Tongue (tissue), 3 donors: ENCODE measurements at places on chromosomes 5 and 9. TPM values are rescaled to one million over a fixed set of nuclear protein-coding genes. Genes with fewer than 3 reads are reported as not detected.

DNA sequence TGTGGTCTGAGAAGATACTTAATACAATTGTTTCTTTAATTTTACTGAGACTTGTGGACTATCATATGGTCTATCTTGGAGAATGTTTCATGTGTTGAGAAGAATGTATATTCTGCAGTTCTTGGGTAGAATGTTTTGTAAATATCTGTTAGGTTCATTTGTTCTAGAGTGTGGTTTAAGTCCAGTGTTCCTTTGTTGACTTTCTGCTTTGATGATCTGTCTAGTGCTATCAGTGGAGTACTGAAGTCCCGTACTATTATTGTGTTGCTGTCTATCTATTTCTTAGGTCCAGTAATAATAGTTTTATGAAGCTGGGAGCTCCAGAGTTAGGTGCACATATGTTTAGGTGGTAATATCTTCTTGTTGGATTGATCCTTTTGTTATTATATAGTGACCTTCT is 36.1 kb downstream of the IQGAP2 start:
- no peak for DNase-seq

- DNase-seq = no peak
Observed at GRCh38 chr5:154053468-154053867, 14.7 kb downstream of the MFAP3 start.

DNA sequence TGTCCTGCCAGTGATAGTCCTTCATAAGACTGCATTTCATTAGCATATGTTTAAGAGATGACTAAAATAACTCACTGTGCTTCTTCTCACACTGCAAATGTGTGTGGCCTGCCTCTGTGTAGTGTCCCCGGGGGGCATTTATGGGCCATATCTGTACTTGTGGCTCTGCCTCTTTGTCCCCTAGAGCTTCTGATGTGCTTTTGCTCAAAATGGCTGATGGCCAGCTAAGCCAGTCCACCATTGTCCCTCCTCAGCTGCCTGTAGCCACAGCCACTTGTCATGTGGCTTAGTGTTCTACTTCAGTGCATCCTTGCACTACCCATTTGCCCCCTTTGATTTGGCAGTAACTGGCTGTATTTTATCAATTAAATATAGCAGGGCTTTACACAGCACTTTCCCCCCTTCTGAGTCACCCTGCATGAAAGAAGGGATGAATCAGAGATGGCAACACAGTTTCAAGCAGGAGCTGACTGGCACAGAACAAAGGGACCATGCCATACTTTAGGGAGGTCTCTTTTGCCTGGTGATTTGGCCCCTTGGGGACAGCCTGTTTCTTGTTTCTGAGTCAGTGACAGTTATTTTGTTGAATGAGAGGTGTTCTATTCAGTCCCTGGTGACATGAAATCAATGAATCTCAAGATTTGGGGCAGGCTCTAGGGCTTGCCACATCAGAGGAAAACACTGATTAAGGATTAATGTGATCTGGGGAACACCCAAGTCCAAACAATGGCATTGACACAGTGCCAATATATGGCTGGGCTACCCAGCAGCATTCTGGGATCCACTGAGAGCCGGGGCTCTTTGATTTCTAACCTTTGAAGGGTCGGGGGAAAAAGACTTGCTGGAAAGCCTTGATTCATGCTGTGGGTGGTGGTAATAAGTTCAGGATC is 245.5 kb downstream of the SMARCA2 start:
- no peak for DNase-seq

DNA sequence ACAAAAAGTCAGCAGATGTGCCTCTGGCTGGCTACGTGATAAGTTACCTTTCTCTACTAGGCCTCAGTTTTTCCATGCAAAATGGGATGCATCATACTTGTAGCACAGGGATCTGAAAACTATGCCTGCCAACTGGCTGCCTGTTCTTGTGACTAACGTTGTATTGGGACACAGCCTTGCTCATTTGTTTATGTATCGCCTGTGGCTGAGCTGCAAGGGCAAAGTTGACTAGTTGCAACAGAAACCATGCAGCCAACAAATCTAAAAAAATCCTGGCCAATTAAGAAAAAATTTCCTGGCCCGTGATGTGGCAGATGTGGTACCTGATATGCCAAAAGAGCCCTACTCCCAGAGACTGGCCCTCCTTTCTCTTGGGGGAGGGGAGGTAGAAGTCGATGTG is 131.3 kb downstream of the SEC61B start:
- no peak for DNase-seq

DNA sequence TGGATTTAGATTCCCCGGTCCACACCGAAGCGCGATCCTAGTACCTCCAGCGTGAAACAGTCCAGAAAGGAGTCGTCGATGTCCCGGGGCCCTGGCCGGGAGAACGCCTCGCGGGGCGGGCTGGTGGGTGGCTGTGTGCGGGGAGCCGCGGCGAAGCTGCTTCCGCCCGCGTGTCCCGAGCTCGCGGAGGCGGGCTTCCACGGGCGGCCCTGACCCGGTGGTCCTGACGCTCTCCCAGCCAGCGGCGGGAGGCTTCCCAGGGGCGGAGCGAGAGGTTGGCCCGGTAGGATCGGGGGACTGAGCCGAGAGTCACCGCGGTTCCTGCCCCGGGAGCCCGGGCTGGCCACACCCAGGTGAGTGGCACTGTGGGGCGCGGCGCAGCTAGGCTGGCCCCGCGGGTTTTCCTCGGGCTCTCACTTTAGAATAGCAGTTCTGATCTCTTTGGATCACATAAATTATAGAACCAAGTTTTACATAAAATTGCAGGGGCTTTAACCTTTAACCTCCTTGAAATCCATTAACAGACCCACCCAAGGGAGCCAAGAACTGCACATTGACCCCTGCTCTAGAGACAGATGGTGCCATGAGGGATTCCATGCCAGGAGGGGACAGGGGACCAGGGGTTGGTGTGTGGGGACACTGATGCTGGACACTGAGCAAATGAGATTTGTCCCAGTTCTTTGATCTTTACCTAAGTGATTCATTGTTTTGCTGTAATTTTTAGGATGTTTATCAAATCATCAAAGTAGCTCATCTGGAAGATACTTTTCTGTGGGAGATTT is 29.2 kb upstream of the IL31RA start:
- DNase-seq = peak; percentile 28

DNA sequence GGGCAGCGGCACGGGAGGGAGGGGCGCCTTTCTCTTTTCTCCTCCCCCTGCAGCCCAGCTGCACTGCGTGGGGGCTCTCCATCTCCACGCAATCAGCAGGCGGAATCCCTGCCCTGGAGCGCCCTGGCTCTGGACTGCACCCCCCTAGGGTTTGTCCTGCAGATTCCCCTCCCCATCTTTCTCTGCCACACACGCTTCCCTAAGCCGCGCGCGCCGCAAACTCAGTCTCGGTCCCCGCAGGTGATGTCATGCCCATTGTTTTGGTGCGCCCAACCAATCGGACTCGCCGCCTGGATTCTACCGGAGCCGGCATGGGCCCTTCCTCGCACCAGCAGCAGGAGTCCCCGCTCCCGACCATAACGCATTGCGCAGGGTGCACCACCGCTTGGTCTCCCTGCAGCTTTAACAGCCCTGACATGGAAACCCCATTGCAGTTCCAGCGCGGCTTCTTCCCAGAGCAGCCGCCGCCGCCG is at the start of gene KCNN2:
Gene KCNN2 (plus strand): TSS at position 347 of the 473 bp plus-strand sequence. CDS start 70 bp downstream, at position 417.
- DNase-seq = peak; percentile 87

- DNase-seq = no peak
Observed at GRCh38 chr9:111952559-111952958, 55.9 kb downstream of the UGCG start.

DNA sequence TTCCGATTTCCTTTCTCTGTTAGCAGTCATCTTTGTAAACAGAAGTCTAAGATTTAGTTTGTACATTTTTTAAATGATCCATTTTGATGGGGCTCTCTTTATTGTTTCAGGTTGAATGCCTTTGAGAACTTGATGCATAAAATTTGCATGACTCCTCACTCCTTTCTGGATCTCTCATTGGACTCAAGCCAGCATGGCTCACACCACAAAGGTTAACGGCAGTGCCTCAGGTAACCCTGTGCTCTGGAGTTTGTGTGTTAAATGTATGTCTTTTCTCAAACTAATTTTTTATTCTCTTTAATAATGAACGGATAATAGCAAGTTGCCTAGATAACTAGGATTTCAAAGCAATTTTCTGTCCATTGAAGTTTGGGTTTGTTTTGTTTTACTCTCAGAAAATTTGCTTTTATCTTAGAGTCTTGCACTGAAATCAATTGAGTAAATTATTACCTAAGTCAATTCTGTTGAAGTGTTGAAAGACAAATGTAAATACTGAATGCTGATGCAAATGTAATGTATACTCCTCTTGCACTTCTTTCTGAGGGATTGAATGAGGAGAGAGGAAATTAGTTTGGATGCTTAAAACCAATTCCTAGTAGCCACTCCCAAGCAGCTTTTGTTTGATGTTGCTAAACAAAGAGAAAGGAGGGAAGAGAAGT is 164.6 kb upstream of the DMRT1 start:
- no peak for DNase-seq

- DNase-seq = no peak
Observed at GRCh38 chr9:78188594-78188993, 47.3 kb upstream of the CEP78 start.

ZNF366 gene
- 3.9 TPM for total RNA-seq

HTR4 gene
- total RNA-seq = not detected

MARVELD2 gene
- 3.2 TPM for total RNA-seq

CTXN3 gene
- 4.6 TPM for total RNA-seq

SCGB3A2 gene
- total RNA-seq = 5.8 TPM

LECT2 gene
- not detected for total RNA-seq

PLPPR1 gene
- 0.92 TPM for total RNA-seq

FAM169A gene
- 1.8 TPM for total RNA-seq
